Epithelial cell of prostate (primary cell): ENCODE measurements at places on chromosomes 2 and 18.

DNA sequence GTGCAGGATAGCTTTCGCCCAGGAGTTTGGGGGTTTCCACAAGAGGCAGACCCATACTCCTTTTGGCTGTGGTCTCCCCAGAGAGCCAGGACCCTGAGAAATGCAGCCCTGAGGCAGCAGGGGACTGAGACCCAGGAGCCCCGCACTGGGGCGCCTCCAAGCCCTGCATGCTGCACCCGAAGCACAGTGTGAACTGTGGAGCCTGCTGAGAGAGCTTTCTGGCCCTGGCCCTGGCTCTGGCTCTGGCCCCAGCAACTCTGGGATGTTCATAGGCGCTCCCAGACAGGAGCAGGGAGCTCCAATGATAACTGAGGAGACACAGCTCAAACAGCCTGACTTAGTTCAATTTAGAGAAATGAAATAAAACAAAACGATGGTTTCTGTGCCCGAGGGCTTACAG, 96.4 kb upstream of the TEX51 start:
- no peak for DNase-seq

- DNase-seq, result no peak
These were observed 39.9 kb upstream of the CDC42EP3 start for GRCh38 chr2:37711308-37711731.

DNA sequence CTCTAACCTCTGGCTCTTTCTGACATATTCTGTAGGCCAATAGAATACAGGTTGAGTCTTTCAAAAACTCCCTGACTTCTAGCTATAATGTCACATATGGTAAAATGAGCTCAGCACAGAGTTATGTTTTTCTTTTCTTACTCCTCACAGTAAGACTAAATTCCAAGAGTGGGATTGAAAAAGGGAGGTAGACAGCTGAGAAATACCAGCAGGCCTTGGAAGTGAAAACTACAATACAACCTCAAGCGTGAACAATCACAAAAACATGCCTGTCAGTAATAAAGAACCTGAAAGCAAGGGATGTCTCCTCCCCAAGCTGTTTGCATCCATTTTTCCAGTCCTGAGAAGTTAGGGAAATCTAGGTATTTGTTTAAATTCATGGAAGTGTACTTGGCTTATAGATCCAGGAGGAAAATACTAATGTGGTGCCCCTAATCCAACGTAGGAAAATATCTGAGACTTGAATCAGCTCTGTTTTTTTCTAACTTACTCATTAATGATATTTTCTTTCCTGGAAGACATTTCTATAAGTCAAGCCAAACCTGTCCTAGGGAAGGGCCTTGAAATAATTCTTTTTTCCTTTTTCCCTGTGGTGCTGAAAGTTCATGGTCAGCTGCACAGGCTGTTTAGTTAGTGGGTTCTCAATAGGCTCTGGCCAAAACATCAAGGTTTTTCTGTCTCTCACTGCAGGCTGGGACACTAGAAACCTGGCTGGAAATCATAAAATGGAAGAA, 167.9 kb upstream of the SPATS2L start:
- DNase-seq, result no peak

DNA sequence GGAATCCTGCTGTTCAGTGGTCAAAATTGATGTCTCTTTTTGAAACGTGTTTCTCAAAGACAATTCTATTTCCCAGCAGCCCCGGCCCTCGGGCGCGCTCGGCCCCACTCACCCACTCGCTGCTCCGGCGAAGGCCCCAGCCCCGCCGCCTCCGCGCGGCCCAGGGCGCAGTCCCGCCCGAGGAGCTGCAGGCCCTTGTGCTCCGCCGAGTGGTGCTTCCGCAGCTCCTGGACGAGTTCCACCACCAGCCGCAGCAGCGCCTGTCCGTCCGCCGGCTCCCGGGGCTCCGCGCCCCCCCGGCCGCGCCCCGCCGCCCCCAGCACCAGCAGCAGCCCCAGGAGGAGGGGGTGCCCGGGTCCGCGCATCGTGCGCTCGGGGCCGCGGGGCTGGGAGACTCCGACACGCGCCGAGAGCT, 413 bp downstream of the ALKAL2 start:
- DNase-seq, result no peak

DNA sequence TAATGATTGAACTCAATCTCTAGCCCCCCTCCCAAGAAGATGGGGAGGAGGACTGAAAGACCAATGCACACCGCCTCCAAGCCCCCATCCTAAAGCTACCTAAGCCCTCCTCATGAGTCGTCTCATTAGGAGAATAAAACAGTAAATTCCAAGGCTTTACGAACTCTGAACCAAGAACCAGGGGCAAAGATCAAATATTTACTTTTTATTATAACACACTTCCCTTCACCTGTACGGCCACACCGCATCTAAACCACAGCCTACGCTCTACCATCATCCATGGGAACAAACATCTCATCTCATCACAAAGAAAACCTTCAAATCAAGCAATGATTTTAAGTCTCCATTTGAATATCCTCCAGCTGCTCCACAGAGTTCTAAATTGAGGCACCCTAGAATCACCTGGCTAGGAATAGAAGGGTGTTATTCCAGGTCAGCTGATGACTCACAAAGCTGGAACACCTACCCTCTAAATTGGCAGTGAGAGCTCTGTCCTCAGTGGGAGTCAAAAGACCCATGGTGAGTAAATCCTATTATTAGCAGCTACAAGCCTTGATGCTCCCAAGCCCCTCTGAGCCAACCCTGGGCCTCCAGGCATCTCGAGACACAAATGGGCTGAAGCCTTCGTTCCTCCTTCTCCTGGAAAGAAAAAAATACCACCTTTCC, 45.6 kb upstream of the BZW1 start:
- no peak for DNase-seq

GRCh38 chr2:130972410-130972809, 120.8 kb downstream of the FAM168B start:
- peak; percentile 58 for DNase-seq

DNA sequence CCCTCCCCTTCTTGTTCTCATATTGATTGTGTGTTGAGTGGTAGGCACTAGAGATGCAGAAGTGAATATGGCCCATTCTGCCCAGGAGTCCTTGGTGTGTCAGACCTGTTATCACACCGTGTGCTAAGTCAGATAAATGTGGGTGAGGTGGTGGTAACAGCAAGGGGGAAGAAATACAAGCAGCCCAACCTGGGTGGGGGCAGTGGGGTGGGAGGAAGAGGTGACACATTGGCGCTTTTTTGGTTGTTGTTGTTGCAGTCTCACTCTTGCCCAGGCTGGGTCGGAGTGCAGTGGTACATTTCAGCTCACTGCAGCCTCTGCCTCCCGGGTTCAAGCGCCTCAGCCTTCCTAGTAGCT, 12.8 kb downstream of the B3GNT2 start:
- no peak for DNase-seq

DNA sequence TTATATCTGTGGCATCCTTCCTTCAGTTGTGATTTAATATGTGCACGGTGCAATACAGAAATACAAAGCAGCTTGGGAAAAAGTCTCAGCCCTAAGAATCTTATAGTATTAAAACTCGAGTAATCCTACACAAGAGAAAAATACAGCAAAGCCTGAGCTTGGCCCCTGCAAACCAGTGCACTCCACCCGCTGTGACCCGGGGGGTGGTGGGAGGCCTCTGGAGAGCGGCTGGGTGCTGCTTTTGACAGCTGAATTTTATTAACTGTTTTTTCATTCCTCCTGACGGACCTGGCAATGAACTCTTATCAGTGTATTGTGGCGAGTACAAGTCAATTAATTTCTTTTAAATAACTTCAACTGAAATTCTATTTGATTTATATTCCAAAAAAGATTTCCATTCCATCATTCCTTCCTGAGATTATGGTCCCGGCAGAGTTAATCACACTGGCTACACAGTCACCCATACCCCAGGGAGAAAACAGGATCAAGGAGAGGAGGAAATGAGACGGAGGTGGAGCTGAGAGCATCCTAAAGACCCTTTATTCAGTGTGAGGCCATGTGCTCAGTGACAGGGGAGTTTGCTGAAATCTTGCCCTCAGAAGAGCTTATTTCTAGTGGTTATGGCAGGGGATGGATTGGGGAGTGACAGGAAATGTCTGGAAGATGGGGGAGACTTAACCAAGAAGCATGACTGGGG, 124.8 kb downstream of the KLHL29 start:
- no peak for DNase-seq

DNA sequence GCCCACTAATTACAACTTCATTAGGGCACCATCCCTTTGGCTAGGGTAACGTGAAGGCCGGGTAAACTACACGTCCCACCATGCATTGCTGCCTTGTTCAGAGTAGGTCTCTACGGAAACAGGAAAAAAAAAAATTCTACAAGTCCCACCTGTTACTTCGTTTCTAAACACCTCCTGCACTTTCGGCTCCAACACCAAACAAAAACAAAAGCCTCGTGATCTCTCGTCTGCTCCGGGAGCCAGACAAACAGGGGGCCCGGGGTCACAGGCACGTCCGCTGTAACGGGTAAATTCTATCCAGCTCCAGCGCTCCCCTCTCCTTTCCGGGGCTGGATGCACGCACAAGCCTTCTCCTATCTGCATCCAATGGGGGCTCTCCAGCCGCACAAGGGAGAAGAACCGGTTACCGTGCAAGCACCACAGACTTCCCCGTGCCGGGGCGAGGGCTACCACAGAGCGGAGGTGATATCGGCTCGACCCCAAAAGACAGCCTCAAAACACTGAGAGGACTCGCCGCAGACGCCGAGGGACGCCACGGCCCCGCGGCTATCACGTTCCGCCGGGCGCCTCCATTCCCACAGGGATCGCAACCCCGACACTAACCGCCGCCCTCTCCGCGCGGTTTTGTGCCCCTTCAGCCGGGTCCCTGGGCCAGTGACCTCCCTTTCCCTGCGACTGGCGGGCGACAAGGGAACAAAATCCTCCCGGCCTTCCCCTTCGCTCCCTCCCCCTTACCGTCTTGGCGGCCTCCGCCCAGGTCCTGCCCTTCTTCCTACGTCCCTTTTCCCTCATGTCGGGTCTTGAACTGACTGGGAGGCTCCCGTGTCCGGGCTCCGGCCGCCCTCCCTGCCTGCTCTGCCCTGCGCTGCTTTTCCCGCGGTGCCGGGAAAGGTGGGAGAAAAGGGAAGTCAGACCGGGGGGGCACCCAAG, 591 bp downstream of the ASXL2 start:
- DNase-seq, result no peak

DNA sequence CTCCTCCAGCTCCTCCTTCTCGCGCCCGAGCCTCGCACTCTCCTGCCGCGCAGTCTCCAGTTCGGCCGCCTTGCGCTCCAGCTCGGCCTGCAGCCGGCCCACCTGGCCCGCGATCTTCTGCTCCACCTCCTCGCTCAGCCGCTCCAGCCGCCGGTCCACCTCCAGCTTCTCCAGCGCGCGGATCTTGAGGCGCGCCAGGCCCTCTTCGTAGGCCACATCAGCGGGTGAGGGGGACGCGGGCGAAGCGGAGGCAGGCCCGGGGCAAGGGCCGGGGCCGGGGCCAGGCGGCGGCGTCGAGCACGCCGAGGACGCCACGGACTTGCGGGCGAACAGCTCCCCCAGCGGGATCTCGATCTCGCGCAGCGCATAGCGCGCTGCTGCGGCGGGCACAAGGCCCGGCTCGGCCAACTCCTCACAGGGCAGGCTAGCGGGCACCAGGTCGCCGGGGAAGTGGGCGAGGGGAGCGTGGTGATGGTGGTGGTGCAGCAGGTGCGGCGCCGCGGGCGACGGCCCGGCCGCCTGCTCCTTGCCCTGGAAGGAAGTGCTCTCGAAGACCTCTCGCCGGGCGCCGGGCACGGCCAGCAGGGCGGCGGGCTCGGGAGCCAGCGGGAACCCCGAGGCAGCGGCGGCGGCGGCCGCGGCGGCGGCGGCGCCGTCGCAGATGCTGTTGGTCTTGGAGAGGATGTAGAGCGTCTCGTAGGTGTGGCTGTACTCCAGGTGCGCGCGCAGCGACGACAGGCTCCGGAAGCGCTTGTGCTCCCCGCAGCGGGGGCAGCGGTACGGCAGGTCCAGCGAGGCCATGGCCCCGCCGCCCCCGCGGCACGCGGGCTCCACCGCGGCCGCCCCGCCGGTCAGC, 15.2 kb downstream of the FBXO41 start:
- DNase-seq, result no peak

DNA sequence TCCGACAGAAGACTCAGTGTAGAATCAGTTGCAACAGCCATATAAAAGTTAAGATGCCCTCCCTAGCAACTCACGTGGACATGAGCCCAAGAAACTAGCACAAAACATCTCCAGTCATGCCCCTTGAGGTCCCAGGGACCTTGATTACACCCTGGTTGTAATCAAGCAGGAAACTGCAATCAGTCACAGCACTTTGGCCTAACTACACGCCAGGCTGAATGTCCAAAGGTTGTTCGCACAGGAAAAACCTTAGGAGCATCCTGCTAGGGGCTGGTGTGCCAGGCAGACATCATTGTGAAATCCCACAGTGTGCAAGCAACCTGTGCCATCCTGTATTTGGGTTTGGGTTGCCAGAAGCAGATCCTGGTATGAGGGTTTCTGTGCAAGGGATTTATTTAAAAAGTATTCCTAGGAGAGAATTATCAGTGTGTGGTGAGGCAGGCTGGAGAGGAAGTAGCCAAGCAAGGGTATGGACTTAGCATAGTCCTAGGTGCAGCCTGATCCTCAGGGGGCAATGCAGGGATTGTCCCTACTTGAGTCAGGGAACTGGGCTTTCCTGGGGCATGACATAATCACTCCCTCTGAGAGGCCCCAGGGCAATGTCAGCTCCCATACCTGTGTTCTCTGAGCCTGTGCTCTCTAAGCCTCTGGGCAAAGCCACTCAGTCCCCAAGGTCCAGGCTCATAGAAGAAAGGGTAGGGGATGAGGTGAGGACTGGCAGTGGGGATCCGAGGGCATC, 17.8 kb upstream of the SULT1C2 start:
- DNase-seq, result no peak

GRCh38 chr2:30206461-30207430, 24.6 kb upstream of the LBH start:
- DNase-seq, result no peak

- DNase-seq, result no peak
These were observed 11.0 kb downstream of the ITGA4 start for GRCh38 chr2:181467966-181468707.

DNA sequence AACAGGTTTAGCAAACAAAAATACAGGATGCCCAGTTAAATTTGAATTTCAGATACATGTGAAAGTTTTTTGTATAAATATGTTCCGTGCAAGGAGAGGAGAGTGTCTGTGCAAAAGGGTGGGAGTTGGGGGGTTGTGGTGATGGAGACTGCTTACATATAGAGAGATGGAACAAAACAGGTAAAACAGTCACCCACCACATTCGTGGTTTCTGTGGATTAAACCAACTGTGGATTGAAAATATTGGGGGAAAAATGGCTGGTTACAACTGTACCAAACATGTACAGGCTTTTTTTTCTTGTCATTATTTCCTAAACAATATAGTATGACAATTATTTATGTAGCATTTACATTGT, 245.7 kb downstream of the TNS1 start:
- DNase-seq, result no peak

DNA sequence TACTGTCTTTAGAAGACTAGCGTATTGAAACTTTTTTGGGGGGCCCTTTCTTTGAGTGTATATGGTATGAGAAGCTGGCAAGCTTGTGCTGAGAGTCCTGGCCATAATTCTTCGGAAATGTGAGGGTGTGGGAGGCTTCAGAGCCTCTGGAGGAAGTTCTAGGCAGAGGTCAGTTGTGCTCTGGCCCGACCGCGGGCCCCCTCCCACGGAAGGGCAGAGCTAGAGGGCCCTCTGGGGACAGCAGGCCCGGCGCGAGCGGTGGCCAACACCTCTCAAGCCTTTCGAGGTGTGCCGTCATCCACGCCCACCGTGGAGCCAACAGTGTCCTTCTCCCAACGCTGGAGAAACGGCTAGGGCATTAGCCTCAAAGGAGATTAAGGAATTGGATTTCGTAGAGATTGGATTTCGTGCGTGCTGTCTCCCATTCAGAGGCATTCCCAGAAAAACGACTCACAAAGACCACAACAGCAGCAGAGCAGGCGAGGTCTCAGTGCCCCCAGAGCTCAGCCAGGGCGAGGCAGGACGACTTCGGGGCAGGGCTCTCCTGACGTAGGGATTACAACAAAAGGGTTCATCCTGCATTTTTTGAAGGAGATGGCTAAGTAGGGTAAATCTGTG, 2.2 kb upstream of the MTCL1 start:
- DNase-seq, result no peak
